ENCODE measurements at places on chromosomes 6 and 20.
A peak's percentile ranks its signal among the peaks of the same experiment; 100 is the strongest.

- DNase-seq: no peak
Measured at GRCh38 chr20:35502352-35502751, 27.1 kb downstream of the C20orf173 start.

GRCh38 chr6:107102414-107102805 lies 12.9 kb downstream of the BEND3 start:
- DNase-seq: no peak

- no peak for DNase-seq
Measured at GRCh38 chr6:8181951-8182845, 79.8 kb upstream of the EEF1E1 start.

DNA sequence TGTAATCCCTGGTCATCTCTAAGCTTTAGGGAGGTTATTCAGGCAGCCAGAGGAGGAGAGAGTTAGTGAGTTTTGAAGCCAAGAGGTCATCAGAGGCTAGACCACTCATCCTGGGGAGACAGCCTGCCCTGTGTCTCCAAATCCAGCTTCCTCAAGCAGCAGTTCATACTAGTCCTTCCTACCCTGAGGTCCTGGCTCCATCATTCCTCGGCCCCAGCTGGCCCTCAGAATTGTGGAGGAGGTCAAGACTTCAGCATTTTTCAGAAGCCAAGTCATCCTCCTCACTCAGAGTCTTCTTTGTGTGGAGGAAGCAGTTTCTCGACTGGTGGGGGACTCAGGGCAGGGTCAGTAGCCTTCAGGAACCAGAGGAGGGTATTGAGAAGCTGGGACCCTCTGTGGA lies 12.4 kb upstream of the KIAA1755 start:
- DNase-seq: no peak

DNA sequence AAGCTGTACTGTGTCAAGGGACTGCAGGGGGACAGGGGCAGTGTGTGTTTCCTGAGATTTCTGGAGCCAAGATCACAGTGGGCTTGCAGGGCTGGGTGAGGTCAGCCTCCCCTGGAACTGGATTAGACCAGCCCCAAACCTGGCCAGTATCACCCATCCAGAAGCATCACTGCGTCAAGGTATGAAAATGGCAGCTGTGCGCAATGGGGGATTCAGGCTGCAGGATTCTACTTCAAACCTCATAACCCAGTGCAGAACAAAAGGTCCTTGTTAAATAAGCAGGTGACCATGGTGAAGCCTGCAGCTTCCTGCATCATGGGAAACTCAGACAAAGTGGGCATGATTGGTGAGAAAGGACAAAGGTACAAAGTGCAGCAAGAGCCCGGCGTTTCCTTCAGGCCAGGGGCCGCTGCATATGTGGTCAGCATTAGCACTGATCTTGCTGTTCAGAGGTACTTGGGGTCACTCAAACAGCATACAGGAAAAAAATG lies 33.4 kb downstream of the TRAF3IP2 start:
- no peak for DNase-seq

DNA sequence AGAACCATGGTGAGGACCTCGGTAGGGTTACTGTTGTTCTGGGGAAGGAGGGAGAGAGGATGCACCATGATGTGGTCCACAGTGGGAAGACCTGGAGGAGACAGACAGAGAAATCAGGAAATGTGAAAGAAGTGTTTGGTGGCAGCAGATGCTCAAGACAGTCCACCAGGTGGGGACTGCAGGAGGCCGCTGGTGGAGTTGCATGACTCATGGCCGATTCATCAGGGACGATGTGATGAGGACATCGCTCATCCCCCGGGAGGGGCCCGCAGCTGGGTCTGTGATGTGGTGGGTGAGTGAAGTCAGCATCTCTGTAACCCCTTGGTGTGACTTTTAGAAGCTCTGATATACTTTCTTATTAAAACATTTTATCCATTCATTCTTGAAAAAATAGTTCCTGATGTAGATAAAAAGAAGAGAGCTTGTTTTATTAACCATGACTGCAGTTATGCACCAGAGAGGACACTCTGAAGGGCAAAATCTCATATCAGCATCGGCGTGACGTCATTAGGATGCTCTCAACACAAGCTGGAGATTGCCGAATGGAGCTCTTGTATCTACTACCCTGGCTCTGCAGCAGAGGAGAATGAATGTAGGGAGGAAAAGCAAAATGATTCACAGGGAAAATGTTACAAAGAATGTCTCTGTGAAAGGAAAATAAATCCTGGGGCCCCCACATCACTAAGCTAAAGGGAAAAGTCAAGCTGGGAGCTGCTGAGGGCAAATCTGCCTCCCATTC lies 71.2 kb downstream of the RAMACL start:
- no peak for DNase-seq

DNA sequence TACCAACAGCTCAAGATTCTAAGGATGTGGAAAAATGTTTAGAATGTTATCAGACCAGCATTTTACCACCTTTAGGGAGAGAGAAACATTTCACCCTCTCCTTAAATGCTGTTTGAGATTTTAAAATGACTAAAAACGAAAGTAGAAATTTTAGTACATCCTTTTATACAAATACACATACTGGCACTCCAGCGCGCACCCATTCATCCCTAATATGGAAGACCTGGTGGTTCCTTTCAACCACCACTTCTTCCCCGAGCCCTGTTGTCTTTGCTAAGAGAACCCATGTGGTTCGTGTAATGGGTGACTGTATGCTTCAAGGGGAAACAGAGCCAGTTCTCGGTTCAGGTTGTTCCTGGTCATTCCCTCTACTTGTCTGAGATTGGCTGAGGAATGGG lies 21.3 kb downstream of the SPATA2 start:
- DNase-seq: no peak

- no peak for DNase-seq
Measured at GRCh38 chr6:33732385-33732784, 14.3 kb downstream of the IP6K3 start.

DNA sequence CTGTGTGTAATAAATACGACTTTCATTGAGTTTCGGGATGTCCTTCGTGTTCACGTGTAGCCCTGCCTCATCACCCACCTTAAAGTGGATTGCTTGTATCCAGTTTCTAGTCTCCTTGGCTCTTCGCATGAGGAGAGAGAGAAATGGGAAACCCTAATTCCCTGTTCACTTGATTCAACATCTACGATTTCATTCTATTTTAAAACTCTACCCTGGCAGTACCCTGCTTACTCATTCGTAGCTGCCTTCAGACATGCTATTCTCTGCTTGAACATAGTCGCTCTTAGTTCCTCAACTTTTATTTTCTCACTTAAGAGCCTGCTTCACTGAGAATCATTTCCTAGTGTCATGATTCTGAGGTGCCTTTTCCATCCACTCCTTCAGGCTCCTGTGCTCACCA lies 163.6 kb downstream of the EYA4 start:
- DNase-seq: no peak

- DNase-seq: no peak
Measured at GRCh38 chr20:698276-698675, 22.7 kb upstream of the SCRT2 start.

DNA sequence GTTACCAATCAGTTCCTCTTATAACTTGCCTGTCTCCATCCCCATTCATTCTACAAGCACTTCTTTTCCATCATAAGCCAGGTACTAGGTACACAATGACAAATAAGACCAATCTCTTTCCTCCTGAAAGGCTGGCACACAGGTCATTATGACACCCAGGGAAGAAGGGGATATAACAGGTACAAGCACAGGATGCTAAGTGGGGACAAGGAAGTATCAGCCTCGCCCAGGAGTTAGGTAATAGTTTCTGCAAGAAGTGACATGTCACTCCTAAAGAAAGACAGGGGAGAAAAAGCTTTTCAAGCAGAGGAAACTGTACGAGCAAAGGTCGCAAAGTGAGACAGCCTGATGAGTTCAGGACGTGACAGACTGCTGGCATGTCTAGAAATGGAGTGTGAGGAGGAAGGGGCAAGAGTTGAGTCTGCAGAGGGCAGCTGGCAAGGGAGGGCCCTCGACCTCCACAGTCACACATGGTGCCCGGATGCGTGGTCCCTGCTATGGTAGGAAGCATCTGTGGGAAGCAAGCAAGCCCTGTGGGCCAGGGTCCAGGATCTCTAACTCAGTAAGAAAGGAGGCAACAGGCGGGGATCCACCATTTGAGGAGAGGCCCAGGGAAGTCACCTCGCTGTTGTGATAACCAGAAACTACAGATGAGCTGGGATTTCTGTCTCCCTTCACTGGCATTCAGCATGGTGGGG lies 40.4 kb downstream of the GPLD1 start:
- no peak for DNase-seq

DNA sequence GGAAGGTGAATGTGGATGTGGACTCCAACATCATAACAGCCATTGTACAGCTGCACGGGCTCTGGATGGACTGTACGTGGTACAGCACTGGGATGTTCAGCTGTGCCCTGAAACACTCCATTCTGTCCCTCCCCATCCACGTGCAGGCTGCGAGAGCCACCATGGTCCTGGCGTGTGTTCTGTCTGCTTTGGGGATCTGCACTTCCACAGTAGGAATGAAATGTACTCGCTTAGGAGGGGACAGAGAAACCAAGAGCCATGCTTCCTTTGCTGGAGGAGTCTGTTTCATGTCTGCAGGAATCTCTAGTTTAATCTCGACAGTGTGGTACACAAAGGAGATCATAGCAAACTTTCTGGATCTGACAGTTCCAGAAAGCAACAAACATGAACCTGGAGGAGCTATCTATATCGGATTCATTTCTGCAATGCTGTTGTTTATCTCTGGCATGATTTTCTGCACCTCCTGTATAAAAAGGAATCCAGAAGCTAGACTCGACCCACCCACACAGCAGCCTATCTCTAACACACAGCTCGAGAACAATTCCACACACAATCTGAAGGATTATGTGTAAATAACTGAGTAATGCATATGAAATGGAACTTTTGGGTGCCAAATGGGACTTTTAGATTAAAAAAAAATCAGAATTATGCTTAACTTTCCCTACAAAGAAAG lies 12.1 kb downstream of the CLDN20 start:
- no peak for DNase-seq

- no peak for DNase-seq
Measured at GRCh38 chr6:165001502-165002157, 307.8 kb downstream of the C6orf118 start.

DNA sequence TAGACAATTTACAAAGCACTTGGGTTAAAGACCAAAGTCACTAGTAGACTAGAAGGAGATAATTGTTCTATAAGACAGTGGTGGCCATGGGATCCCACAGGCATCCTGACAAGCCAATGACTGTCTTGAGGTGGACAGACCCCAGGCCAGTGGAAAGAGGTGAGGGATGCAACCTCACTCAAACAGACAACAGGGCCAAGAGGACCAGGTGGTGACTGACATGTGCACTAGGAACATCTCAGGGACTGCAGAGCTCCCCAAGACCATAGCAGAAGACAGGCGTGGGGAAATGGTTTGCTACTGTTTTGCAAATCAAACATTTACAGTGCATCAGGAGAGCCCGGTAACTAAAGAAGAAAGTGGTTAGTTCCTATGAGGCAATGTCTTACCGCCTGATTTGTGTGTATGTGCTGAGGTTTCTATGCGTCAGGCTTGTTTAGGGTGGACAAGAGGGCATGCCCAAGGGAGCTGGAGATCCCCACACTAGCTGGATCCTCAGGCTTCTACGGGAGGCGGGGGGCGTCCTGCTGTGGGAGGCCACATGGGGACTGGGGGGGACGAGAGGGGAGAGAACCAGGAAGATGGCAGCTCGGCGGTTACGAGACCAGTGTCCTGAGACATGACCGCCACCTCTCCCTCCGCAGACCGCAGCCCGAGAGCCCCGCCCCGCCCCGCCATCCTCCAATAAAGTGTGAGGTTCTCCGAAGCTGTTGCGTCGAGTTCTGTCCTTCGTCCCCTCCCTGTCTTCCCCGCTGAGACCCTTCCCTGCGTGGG lies 623 bp upstream of the MRPS26 start:
- peak; percentile 62 for DNase-seq

- no peak for DNase-seq
Measured at GRCh38 chr20:45235995-45236394, 14.8 kb downstream of the SEMG2 start.

- DNase-seq: no peak
Measured at GRCh38 chr6:129031051-129031599, 148.2 kb downstream of the LAMA2 start.

DNA sequence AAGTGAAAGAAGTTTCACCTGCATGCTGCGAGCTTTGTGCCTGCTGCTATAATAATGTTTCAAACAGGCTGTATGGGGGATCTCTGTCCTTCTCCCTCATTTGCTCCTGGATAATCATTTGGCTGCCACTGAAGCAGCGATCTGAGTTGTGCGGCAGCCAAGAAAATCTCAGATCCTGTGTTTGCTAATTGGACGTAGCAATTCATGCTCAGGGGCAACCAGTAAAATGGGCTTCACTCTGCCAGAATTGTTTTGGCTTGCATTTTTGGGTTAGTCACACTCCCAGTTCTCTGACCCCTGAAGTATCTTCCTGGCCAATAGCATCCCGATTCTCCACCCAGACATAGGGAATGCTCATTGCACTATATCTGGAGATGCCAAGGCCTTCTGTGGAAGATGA lies 13.7 kb upstream of the STXBP5 start:
- DNase-seq: no peak

GRCh38 chr6:28941684-28942448 lies 18.1 kb upstream of the TRIM27 start:
- no peak for DNase-seq

DNA sequence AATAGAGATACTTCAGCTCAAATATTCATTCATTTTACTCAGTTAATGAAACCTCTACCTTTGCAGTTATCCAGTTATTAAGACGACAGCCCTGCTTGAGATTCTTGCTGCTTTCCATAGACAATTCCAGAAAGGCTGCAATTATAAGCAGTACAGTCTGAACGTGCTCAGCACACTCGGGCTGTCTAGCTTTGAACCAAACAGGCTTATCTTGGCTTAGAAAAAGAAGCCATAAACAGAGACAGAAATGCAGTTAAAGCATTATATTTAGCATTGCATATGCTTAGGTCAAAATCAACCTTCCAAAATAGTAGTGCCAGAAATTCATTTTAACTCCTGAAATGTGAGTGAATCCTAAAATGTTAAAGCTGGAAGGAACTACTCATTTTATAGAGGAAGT lies 204.1 kb upstream of the KCNQ5 start:
- DNase-seq: no peak

GRCh38 chr6:154885214-154885613 lies 109.9 kb upstream of the TIAM2 start:
- DNase-seq: no peak

GRCh38 chr6:160519603-160520042 lies 144.5 kb downstream of the LPA start:
- no peak for DNase-seq

GRCh38 chr20:43844778-43845614 lies 69.7 kb upstream of the TOX2 start:
- no peak for DNase-seq

- DNase-seq: no peak
Measured at GRCh38 chr6:23870496-23870895, 255.5 kb upstream of the NRSN1 start.

DNA sequence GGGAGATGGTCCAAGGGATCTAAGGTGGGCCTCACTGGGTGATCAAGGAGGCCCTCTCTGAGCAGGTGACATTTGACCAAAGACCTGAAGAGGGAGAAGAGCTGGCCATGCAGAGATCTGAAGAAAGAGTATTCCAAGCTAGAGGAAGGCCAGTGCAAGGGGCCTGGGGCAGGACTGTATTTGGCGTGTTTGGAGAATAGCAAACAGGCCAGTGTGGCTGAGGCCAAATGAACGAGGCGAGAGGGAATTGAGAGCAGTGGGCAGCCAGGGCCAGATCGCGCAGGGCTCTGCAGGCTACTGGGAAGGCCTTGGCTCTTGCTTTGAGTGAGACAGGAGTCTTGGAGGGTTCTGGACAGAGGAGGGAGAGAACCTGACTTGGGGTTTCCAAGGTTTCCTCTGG lies 9.3 kb downstream of the NOL4L start:
- no peak for DNase-seq
